Lung (tissue), 17 donors: ENCODE measurements at places on chromosomes 13 and 19. TPM values are rescaled to one million over a fixed set of nuclear protein-coding genes. Genes with fewer than 3 reads are reported as not detected.
A peak's percentile ranks its signal among the peaks of the same experiment; 100 is the strongest.

TNFRSF19 gene
- total RNA-seq, result 68.0 TPM

MARCHF2 gene
- 26.7 TPM for total RNA-seq

OR10H1 gene
- total RNA-seq, result not detected

GRCh38 chr13:24625331-24625731, 54.9 kb upstream of the ATP12A start:
- DNase-seq, result no peak

- no peak for DNase-seq
These were observed 110.1 kb upstream of the UQCRFS1 start for GRCh38 chr19:29323021-29323430.

PROZ gene
- total RNA-seq, result not detected

KLHL1 gene
- not detected for total RNA-seq

ZNF599 gene
- total RNA-seq, result 11.2 TPM

- DNase-seq, result peak; percentile 43
These were observed 10.1 kb upstream of the NFIX start for GRCh38 chr19:12985049-12985776.

DNA sequence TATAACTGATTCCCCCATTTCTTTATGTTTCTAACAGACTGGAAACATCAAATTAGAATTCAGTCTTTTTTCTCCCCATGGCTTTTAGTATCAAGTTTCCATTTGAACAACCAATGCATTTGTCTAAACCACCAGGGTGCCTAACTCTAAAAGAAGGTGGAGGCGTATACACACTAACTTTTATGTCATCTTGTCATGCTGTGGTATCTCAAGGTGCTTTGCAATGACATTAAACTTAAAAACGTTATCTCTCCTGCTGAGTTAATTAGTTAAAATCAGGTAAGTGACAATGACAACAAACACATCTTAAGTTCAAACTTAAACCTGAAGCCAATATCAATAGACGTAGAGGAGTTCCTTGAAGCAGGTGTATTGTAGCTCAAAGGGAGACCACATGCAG, 1001.7 kb downstream of the PCDH17 start:
- no peak for DNase-seq

- no peak for DNase-seq
These were observed 1369.1 kb downstream of the UQCRFS1 start for GRCh38 chr19:27843861-27844260.

- peak; percentile 95 for DNase-seq
These were observed 441 bp upstream of the ZFP28 start for GRCh38 chr19:56538254-56538760.

GRCh38 chr13:81488021-81488420, 1147.1 kb upstream of the SPRY2 start:
- DNase-seq, result no peak

SLC46A3 gene
- 10.9 TPM for total RNA-seq

- DNase-seq, result no peak
These were observed 232.9 kb downstream of the TM9SF2 start for GRCh38 chr13:99734013-99734693.

ATP1A3 gene
- total RNA-seq, result 0.40 TPM

GRCh38 chr13:65468628-65469027, 1761.5 kb downstream of the PCDH9 start:
- DNase-seq, result no peak

- DNase-seq, result no peak
These were observed 91.7 kb downstream of the ATP8A2 start for GRCh38 chr13:25463496-25463895.

ZNF575 gene
- total RNA-seq, result 2.3 TPM

DNA sequence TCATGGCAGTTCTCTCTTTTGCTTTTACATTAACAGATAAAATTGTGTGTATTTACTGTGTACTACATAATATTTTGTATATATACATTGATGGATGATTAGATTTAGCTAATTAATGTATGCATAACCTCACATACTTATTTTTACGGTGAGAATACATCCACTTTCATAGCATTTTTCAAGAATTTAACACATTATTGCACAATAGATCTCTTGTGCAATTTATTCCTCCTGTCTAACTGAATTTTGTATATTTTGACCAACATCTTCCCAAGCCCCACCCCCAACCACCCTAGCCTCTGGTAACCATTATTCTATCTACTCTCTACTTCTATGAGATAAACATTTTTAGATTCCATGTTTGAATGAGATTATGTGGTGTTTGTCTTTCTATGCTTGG, 194.7 kb downstream of the RBM26 start:
- no peak for DNase-seq

DNA sequence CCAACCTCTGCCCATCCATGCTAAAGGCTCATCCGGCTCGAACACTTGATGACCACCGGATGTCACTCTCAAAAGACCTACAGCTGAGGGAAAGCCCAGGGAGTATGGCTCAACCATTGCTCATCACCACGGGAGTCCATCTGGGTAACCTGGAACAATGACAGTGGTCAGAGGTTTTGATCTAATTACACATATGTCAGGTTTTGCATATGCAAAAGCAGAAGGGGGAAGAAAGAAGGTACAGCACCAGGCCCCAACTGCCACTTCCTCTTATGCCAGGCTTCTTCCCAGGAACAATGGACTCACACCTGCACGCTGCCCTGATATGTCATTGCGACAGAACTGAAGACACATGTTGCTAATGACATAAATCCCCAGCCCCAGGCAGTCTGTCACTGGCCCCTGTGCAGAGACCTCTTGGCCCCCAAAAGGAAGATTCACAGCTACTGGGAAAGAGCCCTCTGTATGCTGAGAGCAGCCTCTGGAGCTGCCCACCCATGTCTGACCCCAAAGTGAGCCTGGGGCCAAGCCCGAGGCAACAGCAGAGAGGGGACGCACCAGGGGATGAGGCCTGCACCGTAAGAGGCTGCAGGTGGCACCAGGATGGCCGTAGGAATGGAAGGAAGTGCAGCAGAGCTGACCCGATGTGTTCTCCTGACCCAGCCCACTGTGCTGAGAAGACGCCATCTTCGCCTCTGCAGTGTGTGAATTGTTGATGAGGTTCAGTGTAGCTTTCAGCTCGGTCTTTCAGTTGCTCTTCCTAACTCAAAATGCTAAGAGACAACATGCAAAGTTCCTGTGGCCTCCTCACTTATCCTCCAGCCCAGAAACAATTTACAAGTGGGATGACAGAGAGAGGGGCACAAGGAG, 26.3 kb downstream of the EPS15L1 start:
- no peak for DNase-seq

DNA sequence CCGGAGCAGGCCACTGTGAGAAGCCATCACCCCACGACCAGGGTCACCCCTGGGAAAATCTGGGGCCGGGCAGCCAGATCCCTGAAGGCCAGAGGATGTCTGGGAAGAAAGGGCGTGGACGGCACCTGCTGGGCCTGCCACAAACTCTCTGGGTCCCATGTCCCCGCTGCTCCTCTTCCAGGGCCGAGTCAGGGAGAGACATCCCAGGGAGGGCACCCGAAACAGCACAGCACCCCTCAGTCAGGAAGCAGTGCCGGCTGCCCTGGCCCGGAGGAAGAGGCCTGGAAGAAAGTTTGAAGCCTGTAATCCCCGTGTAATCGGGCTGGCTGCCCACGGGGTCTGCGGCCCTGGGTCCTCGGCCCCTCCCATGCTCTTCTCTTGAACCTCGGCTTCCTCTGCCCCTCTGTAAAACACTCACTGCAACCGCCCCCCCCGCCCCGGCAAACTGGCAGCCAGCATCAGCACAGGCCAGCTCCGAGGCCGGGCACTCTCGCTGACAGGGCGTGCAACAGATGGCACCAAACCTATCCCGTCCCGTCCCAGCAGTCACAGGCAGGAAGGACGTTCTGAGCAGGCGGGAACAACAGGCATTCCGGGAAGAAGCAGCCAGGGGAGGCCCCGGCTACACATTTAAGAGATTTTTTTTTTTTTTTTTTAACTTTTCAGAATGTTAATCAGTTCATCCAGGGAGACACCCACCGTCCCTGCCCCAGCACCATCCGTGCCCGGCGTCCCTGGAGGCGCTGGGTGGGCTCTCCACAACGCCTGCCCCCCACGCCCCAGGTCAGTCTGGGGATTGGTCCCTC, 1.5 kb downstream of the SBNO2 start:
- DNase-seq, result peak; percentile 69

PSG7 gene
- not detected for total RNA-seq

GRCh38 chr19:18771328-18772242, 19.5 kb downstream of the COMP start:
- DNase-seq, result no peak

DNA sequence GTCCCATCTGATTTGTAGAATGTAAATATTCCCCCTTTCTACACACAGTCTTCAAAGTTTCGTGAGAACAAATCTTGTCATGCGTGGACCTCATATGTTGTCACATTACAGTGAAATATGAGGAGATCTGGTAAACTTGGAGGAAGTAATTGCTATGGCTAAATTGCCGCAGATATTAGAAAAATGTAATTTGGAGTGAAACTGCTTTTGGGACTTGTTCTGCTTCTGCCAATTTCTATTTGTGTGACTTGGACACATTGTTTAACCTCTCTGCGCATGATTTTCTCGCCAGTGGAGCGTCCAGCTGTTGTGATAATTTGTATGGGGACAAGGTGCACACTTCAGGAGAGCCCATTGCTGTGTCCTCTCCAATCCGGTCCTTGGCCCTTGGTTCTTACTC, 693.1 kb upstream of the SLC10A2 start:
- DNase-seq, result peak; percentile 20

DNA sequence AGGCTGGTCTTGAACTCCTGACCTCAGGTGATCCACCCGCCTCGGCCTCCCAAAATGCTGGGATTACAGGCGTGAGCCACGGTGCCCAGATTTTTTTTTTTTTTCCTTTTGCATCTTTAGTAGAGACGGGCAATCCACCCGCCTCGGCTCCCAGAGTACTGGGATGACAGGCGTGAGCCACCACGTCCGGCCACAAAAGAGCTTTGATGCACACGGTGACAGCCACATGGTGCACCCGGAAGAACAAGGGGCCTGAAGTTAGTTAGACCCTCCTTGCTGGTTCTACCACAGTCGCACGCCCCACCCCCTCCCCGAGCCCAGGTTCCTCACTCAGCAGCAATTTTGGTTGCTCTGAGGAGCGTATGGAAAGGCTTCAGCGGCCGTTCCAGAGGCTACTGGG, 54.2 kb upstream of the USE1 start:
- DNase-seq, result no peak

- no peak for DNase-seq
These were observed 793.9 kb upstream of the PCDH20 start for GRCh38 chr13:62209529-62209928.

DNA sequence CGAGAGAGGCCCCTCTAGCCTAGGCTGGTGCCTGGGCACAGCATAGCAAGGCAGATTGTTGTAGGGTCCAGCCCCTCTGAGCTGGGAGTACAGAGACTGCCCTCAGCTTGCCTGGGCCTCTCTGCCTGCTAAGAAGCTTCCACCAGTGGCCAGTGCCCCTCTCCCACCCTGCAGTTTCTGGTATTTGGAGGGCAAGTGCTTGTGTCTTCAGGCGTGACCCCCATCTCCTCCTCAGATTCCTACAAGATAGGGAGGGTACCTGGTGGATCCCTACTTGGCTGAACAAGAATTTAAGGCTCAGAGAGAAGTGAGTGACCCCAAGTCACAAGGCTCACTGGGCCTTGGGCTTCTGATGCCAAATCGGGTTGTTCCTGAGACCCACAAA, 152.7 kb downstream of the URI1 start:
- DNase-seq, result no peak

DNA sequence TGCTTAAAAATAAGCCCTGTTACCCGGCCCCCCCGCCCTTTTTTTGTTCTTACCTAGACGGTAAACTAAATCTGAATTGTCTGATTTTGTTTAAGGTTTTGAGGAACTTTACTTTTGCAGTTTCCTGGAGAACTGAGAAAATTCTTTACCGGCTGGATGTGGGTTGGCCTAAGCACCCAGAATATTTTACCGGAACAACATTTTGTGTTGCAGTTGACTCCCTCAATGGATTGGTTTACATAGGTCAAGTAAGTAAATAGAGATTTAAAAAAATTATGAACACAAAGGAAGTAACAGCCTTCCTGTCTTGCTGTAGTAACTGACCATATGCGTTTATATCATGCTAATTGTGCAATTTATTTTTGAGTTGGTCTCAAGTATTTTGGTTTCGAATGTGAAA, 785 bp downstream of the NHLRC3 start:
- DNase-seq, result no peak

ZNF112 gene
- total RNA-seq, result 11.3 TPM

- DNase-seq, result peak; percentile 77
These were observed 373.7 kb upstream of the SLITRK6 start for GRCh38 chr13:86172961-86173360.

- peak; percentile 22 for DNase-seq
These were observed 138.4 kb downstream of the ATP11A start for GRCh38 chr13:112828082-112828699.

DNA sequence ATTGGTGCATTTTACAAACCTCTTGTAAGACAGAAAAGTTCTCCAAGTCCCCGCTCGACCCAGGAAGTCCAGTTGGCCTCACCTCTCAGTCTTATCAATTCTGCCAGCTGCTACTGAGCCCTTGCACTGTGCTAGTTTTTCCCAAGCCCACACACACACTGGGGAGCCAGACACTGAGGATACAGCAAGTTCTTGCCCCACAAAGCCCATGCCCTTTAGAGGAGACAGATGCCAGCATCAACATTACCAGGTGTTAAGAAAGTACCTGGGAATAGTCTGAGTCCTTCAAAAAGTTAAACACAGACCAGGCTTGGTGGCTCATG, 175.0 kb downstream of the PTPRS start:
- DNase-seq, result no peak

ZNF90 gene
- 4.9 TPM for total RNA-seq

NMRK2 gene
- total RNA-seq, result 1.0 TPM

OR7C1 gene
- total RNA-seq, result not detected

PRSS57 gene
- total RNA-seq, result 2.0 TPM

GRCh38 chr19:22901431-22902130, 69.5 kb downstream of the ZNF723 start:
- no peak for DNase-seq

NOTCH3 gene
- total RNA-seq, result 81.7 TPM

SYCN gene
- not detected for total RNA-seq

GRCh38 chr19:898663-899062, 5.4 kb downstream of the RNU6-9 start:
- DNase-seq, result no peak
